ENCODE measurements at places on chromosomes 16 and 17.

DNA sequence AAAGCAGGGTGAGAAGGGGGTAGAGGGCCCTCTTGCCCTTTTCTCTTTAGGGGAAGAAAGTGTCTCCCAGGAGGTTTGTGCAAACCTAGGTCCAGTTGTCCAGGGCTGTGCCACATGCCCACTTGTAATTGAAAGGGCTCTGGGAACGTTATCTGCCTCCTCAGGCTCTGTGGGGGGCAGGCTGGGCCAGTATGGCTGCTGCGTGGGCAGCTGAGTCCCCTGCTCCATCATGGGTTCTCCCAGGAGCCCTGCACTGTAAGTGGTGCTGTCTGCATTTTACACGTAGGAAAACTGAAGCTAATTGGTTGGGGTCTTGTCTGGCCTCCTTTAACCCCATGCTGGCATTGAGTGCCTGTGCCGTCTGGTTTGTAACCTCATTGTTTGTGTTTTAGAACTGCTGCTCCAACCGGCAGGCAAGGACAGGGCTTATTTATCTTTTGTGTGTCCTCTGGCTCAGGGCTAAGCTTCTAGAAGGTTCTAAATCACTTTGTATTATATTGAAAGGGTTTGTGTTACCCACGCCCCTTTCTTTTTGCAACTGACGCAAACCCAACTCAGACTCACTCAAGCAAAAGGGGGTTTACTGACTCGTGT lies 117.7 kb upstream of the CIBAR2 start:
- DNase-seq: no peak

GRCh38 chr17:29384901-29385300 lies 5.3 kb upstream of the TAOK1 start:
- no peak for DNase-seq

- DNase-seq: no peak
These were observed 630 bp downstream of the ESRP2 start for GRCh38 chr16:68235108-68235886.

DNA sequence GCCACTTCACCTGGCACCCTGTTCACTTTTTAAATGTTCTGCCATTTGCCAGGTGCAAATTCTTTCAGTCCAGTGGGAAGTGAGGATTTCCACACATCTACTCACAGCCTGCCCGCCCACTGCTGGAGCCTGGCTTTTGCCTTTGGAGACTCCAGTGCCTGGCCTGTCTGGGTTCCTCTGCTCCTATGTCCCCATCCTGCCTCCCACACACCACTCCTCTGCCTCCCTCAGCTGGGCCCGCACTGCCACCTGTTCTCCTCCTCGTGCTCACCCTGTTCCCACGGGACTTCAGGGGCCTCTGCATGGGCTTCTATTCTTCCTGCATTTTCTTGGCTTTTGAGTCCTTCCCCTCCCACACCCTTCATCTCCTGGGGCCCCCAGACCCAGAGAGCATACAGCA lies 7.9 kb upstream of the NDRG4 start:
- DNase-seq: no peak

DNA sequence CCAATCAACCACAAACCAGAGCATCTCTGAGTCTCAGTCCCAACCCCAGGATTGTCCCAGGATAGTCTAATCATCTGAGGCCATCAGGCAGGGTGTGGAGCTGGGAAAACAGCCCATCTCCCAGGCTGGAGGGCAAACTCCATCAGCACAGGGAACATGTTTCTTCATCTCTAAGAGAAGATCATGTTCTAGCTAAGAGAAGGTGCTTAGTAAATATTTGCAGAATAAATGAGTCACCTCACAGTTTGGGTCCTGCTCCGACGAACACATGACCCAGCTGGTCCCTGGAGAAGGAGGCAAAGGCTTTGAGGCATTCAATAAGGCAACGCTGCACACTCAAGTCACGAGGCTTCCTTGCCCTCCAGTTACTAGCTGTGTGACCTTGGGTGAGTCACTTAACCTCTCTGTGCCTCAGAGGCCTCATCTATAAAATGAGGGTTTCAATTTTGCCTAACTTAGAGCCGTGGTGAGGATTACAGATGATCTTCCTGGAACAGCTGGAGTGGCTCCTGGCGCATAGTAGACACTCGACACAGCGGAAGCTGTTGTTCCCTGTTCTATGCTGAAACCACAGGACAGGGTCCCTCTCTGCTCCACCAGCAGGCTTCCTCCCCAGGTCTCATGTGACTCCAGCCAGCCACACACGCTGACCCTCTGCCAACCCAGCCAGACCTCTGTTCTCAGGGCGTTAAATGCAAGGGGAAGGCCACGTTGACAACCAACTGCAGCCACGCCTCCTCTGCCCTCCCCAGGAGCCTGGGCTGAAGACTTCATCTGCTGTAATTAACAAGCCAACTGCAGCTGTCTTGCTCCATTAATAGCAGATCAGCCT lies 10.3 kb upstream of the RPL38 start:
- peak; percentile 70 for DNase-seq

DNA sequence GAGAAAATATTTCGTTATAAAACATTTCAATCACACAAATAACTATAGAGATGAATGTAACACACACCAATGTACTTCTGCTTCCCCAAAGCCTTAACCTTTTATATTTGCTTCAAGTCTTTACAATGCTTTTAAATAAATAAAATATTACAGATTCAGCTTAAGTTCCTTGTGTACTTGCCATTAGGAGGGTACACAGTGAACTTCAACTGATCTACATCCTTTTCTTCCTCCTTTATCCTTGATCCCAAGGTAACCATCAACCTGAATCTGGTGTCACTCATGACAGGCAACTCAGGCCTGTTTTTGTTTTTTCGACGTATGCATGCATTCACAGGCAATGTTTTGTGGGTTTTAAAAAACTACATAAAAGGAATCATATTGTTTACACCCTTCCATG lies 9.3 kb upstream of the AKAP1 start:
- no peak for DNase-seq

- no peak for DNase-seq
These were observed 19.1 kb downstream of the ZNRF1 start for GRCh38 chr16:75017670-75018525.

- peak; percentile 70 for DNase-seq
These were observed 20.3 kb upstream of the NFATC3 start for GRCh38 chr16:68064791-68065365.

- DNase-seq: peak; percentile 60
These were observed 14.8 kb downstream of the PLD6 start for GRCh38 chr17:17191346-17191792.

DNA sequence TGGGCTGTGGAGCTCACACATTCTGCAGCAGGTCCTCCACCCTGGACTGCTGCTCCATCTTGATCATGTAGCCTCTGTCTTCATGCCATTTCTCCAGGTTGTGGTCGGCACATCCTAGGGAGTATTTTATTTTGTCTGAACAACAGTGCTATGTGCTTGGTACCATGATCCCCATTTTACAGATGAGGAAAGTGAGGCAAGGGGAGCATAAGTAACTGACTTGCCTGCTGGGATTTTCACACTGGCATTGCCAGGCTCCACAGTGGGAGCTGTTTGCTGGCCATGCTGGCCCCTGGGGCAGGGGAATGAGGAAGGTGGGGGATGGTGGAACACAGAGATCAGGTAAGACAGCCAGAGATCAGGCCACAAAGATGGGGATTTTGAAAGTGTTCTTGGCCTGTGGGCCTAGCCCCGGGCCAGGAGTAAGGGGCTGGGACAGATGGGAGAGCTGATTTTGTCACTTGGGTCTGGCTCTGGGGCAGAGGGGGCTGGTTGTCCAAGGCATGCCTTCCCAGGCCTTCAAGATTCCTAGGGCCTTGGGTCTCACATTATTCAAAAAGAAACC lies 9.3 kb upstream of the ZNF500 start:
- no peak for DNase-seq

DNA sequence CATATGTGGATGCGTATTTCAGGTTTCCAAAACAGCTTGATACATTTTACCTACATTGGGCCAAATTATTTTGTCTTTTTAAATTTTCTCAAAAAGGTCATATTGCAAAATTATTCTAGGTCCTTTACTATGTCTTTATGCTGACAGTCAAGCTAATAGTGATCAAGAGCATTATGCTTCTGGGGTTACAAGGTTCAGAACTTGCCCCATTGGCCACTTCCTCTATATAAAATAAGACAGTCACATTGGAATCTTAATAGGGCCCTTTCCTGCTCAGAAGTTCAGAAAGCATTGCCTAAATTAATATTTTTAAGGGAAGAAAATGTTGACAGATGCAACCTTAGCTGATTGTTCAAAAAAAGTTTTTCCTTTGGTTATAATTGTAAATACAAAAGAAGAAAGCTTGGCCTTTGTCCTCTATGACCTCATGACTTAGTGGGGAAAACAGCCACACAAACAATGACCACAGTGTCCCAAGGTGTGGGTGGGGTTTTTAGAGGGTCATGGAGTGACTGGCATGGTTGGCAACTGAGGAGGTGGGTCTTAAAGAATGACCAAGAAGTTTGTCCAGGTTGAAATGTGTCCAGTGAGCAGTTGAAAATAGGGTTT lies 11.8 kb upstream of the RAB11FIP4 start:
- no peak for DNase-seq

DNA sequence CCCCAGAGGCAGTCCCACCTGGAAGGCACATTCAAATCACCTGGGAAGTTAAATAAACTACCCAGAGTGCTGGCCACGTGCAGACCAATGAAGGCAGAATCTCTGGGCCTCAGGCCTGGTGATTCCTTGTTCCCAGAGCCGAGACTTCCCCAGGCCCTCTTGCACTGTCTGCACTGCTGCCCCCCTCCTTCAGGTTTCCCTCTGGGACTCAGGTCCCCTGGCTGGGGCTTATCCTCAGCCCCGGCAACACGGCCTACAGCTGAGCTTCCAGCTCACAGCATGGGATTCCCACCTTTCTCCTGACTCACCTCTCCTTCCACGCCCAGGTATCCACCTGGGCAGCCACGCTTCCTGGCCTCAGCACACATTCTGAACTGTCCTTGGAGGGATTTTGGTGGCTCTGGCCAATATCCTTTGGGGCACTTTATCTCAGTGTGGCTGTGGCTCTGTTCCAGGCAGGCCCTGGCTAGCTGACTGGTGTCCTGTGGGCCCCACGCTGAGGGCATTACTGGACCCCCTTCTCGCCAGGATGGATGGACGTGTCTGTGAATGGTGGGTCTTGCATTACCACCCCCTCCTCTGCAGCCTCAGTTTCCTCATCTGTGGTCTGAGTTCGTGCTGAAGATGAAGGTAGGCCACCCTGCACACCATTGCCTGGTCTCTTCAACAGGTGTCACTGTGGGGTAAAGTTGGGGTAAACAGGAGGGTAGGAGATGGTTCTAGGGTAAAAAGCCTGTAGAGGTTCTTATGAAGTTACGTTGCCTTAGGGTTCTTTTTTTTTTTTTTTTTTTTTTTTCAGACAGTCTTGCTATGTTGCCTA lies 165.7 kb downstream of the IRF8 start:
- no peak for DNase-seq

- no peak for DNase-seq
These were observed 5.1 kb downstream of the KRT17 start for GRCh38 chr17:41619036-41619926.

DNA sequence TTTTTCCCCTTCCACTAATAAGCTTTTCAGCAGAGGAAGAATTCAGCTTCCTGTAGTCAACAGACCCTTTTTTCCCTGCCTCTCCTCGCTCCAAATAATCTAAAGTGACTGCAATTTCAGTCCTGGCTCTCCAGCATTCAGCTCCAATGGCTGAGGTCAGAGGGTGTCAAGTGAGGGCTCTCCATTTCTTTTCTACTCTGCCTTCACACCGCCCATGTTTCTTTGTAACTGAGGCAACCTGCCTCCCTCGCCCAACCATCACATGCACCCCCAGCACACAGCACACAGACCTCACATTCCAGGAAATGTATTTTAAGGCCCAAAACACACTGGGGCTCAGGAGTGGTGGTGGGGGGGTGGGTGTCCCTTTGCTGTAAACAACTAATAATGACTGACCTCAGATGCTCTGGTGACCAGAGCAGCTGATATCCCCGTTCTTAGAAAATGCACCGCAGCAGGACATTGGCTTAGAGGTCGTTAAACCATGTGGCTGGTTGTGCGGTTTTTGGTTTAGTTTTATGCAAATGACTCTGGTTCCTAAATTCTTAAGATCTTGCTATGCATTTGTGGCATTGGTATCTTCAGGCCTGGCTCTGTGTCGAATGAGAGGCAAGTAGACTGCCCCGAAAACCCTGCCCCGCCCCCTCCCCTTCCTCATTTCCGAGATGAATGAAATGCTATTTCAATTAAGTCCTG lies 203.6 kb downstream of the ZFHX3 start:
- no peak for DNase-seq

- no peak for DNase-seq
These were observed 3.7 kb downstream of the BAHCC1 start for GRCh38 chr17:81398832-81399411.

GRCh38 chr17:45114117-45114932 lies 18.0 kb downstream of the PLCD3 start:
- DNase-seq: no peak

GRCh38 chr17:40433551-40434415 lies 9.5 kb upstream of the IGFBP4 start:
- no peak for DNase-seq

GRCh38 chr16:27791404-27791719 lies 241.4 kb downstream of the KATNIP start:
- no peak for DNase-seq

DNA sequence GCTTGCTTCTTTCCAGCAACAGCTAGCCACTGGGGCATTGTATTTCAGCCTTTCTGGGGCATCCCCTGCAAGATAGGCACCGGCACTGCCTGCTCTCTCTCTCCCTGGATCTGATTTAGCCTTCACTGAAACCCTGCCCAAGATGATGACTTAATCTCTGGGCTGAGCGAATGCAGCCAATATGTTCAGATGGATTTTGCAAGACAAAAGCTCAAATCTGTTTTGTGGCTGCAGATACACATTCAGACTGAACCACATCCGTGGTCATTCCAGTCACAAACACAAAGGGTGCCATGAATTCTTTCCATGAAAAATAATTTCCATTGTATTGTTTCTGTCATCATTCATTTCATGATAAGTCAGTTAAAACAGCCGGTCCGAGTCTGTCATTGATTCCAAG lies 24.2 kb downstream of the SOST start:
- peak; percentile 88 for DNase-seq

- DNase-seq: no peak
These were observed 144.5 kb downstream of the RPTOR start for GRCh38 chr17:80689129-80689619.

DNA sequence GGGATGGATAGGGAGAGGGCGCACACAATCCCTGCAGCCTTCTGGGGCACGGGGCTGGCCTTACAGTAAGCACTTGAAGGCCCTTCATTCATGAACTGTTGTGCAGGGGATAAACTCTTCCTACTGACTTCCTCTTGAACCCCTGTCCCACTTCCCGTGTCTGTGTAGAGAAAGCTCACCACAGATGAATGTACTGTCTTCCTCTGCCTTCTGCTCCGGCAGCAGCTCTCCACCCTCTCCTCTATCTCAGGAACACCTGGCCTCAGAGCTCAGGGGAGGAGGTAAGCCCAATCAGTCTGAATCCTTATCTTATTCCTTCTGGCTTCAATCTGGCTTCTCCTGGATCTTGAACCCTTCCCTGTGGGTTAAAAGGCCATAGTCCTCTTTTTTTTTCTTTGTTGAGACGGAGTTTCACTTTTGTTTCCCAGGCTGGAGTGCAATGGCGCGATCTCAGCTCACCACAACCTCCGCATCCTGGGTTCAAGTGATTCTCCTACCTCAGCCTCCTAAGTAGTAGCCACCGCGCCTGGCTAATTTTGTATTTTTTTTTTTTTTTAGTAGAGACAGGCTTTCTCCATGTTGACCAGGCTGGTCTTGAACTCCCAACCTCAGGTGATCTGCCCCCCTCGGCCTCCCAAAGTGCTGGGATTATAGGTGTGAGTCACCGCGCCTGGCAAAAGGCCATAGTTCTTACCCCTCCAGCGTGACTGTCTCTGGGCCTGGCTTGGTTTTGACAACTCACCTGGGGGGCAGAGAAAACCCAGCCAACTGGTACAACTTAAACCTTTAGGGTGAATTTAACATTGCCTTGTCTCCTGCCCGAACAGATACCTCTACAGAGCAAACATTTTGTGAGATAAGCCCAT lies 7.2 kb upstream of the SLC52A1 start:
- DNase-seq: no peak

GRCh38 chr16:24204150-24204665 lies 51.9 kb upstream of the CACNG3 start:
- DNase-seq: no peak
